Gastroesophageal sphincter (tissue), 4 donors: ENCODE measurements at places on chromosomes 3 and 15. TPM values are rescaled to one million over a fixed set of nuclear protein-coding genes. Genes with fewer than 3 reads are reported as not detected.

DNAJC13 gene
- 73.7 TPM for total RNA-seq

DNA sequence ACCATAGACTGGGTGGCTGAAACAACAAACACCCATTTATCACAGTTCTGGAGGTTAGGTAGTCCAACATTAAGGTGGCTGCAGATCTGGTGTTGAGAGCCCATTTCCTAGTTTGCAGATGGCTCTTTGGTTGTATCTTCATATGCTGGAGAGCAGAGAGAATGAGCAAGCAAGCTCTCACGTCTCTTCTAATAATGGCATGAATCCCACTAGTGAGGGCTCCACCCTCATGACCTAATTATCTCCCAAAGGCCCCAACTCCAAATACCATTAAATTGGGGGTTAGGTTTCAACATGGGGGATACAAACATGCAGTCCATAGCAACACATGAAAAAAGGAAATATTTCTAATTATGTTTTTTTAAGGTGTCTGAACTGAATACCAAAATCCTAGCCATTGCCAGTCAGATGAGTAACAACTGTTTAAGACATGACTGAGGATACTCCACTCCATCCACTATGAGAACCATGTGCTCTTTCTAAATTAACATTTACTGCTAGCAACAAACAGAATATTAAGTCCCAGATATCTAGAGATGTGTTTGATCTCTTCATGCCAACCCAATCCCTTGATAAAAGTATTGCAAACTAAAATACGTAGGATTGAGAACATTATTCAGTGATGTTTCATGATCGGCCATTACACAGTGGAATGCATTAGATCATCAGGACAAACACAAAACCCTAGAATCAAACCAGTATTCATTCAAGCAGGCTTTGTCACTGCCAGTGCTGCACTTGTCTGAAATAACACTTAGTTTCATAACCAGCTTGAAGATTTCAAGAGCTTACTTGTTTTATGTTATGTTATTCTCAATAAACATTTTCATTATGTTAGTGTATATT, 340.3 kb downstream of the SLC9A9 start:
- H3K36me3 ChIP-seq = no peaks in the 10 kb centered on the region
- H3K4me3 ChIP-seq = no peak overlapping the region
- ATAC-seq = peak; percentile 71
- H3K27ac ChIP-seq = no peak overlapping the region
- H3K4me1 ChIP-seq = no peaks in the 10 kb centered on the region

GRCh38 chr15:52379395-52380106, 83.9 kb upstream of the MYO5C start:
- no peak overlapping the region for H3K27ac ChIP-seq
- H3K27me3 ChIP-seq = no peaks in the 10 kb centered on the region
- no peaks in the 10 kb centered on the region for H3K36me3 ChIP-seq
- ATAC-seq = no peak

DNA sequence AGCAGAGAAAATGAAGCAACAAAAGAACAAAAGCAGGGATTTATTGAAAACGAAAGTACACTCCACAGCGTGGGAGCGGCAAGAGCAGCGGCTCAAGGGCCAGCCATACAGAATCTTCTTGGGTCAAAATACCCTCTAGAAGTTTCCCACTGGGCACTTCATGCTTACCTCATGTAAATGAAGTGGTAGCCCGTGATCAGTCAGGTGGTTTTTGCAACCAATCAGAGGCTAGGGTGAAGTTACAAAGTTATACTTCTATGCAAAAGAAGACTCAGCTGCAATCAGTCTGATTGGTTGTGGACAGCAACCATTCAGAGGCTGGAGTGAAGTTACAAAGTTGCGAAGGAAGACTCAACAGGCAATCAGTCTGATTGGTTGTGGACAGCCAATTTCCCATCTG, 37.8 kb upstream of the TRH start:
- no peaks in the 10 kb centered on the region for H3K4me1 ChIP-seq
- H3K27ac ChIP-seq = no peak overlapping the region
- peak; percentile 60 for ATAC-seq
- peak overlapping the region; percentile 36 for H3K4me3 ChIP-seq
- H3K27me3 ChIP-seq = peaks cover 5% of the 10 kb centered on the region

CCR4 gene
- not detected for total RNA-seq

DNA sequence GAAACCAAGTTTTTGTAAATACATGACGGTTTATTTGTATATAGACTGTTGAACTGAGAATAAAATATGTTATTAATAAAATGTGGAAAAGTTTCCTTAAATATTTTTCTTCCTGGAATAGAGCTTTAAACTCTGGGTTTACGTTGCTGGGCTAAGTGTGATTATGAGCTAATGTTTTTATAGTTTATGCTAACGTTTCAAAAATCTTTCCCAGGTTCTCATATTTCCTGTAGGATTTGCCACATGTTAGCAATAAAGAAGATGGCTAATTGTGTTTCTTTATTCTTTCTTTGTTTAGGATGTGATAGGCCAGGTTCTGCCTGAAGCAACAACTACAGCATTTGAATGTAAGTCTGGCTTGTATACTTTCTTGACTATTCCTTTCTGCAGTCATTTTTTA, 7.2 kb downstream of the MAP2K5 start:
- H3K27ac ChIP-seq = peak overlapping the region; percentile 60
- no peaks in the 10 kb centered on the region for H3K27me3 ChIP-seq
- no peak overlapping the region for H3K4me3 ChIP-seq
- ATAC-seq = no peak
- H3K36me3 ChIP-seq = peaks cover 47% of the 10 kb centered on the region

- ATAC-seq = no peak
- H3K27ac ChIP-seq = no peak overlapping the region
- no peak overlapping the region for H3K4me3 ChIP-seq
Observed at GRCh38 chr3:131174752-131175151, 148.1 kb downstream of the NEK11 start.

HMCES gene
- 29.4 TPM for total RNA-seq

DNA sequence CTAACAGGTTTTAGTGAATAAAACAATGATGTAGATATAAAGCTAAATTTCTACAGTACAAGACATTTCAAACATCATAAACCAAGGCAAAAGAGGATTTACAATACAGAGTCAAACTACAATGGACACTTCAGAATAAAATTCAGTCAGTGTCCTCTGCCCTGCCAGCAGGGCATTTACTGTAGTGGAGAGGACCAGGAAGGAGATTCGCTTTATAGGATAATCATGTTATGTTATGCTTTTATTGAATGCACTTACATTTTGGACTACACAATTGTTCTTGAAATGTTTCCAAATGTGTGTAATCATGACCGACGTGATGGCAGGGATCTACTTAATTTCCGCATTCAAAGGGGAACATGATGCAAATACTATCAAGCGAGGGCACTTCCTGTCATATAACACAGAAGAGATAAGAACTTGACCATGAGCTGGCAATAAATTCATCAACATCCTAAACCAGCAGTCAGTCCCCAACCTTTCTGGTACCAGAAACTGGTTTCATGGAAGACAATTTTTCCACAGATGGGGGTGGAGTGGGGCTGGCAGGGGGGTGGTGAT, 925.6 kb downstream of the FHIT start:
- H3K27me3 ChIP-seq = no peaks in the 10 kb centered on the region
- H3K4me3 ChIP-seq = no peak overlapping the region
- H3K4me1 ChIP-seq = no peaks in the 10 kb centered on the region
- no peak overlapping the region for H3K27ac ChIP-seq
- ATAC-seq = no peak

CCNB2 gene
- total RNA-seq = not detected

- no peak overlapping the region for H3K4me3 ChIP-seq
- no peaks in the 10 kb centered on the region for H3K36me3 ChIP-seq
- no peak for ATAC-seq
- H3K4me1 ChIP-seq = no peaks in the 10 kb centered on the region
- no peak overlapping the region for H3K27ac ChIP-seq
- H3K27me3 ChIP-seq = no peaks in the 10 kb centered on the region
Observed at GRCh38 chr3:161852744-161853143, 356.1 kb downstream of the OTOL1 start.

GRCh38 chr3:136885357-136886213, 23.6 kb downstream of the NCK1 start:
- H3K27ac ChIP-seq = no peak overlapping the region
- H3K27me3 ChIP-seq = no peaks in the 10 kb centered on the region
- peaks cover 12% of the 10 kb centered on the region for H3K4me1 ChIP-seq
- no peak for ATAC-seq

- no peaks in the 10 kb centered on the region for H3K36me3 ChIP-seq
- no peaks in the 10 kb centered on the region for H3K27me3 ChIP-seq
- peaks cover 12% of the 10 kb centered on the region for H3K4me1 ChIP-seq
- no peak for ATAC-seq
- H3K27ac ChIP-seq = no peak overlapping the region
Observed at GRCh38 chr3:141335531-141336061, 32.7 kb upstream of the ZBTB38 start.

TM6SF1 gene
- total RNA-seq = 3.4 TPM

UTS2B gene
- not detected for total RNA-seq

ARL8B gene
- 59.9 TPM for total RNA-seq

CLDN18 gene
- not detected for total RNA-seq

- H3K27ac ChIP-seq = peak overlapping the region; percentile 76
- peak overlapping the region; percentile 48 for H3K4me3 ChIP-seq
- peak; percentile 21 for ATAC-seq
- H3K27me3 ChIP-seq = no peaks in the 10 kb centered on the region
- H3K4me1 ChIP-seq = peaks cover 11% of the 10 kb centered on the region
Observed at GRCh38 chr3:177357352-177358090, 160.2 kb upstream of the TBL1XR1 start.

- ATAC-seq = no peak
- H3K27me3 ChIP-seq = no peaks in the 10 kb centered on the region
- H3K4me3 ChIP-seq = no peak overlapping the region
- no peak overlapping the region for H3K27ac ChIP-seq
- no peaks in the 10 kb centered on the region for H3K4me1 ChIP-seq
- H3K36me3 ChIP-seq = no peaks in the 10 kb centered on the region
Observed at GRCh38 chr15:98241032-98241554, 280.6 kb downstream of the ARRDC4 start.

DNA sequence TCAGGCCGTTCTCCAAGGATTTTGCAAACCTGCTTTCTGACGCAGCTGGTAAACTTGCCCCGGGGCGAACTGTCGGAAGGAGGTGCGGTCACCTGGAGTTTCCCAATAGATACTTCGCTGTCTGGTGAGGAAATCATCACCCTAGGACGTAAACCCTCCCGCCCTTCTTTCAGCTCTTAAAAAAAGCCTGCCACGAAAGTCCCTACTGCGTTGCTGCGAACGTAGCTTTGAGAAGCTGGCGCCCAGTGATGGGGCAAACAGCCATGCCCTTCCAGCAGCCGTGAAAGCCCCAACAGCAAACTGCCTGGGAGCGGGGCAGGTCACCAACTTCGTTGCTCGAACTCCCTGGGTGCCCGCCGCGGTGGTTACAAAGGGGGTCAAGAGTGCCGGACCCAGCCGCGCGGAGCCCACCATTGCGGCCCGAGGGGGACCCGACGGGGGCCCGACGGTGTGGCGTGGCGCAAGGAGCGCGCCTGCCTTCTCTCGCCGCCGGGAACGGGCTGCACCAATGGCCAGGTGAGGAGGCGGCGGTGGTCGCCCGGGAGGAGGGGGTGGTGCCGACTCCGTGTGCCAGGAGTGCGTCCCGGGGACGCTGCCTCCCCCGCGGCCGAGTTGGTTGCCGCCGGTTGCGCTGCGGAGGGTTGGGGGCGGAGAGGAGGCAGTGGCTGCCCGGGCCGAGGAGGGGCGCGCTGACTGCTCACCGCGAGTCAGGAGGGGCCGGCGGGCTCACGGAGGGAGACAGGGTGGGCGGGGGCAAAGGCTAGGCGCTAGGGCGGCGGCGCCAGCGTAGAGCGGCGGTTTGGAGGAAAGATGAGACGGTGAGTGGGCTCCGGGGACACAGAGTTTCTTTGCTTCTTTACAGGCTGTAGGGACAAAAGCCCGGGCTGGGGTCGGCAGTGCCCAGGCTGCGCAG, at the start of gene PHLDB2:
PHLDB2 (plus strand) TSS at position 205 of the 913 bp plus-strand sequence. CDS start 24,813 bp downstream, outside the sequence.
- no peaks in the 10 kb centered on the region for H3K36me3 ChIP-seq
- peak within 1 kb of the TSS; percentile 99 for H3K27ac ChIP-seq
- no peaks in the 10 kb centered on the region for H3K27me3 ChIP-seq
- peaks cover 12% of the 10 kb centered on the region for H3K4me1 ChIP-seq
- ATAC-seq = peak; percentile 83

DNA sequence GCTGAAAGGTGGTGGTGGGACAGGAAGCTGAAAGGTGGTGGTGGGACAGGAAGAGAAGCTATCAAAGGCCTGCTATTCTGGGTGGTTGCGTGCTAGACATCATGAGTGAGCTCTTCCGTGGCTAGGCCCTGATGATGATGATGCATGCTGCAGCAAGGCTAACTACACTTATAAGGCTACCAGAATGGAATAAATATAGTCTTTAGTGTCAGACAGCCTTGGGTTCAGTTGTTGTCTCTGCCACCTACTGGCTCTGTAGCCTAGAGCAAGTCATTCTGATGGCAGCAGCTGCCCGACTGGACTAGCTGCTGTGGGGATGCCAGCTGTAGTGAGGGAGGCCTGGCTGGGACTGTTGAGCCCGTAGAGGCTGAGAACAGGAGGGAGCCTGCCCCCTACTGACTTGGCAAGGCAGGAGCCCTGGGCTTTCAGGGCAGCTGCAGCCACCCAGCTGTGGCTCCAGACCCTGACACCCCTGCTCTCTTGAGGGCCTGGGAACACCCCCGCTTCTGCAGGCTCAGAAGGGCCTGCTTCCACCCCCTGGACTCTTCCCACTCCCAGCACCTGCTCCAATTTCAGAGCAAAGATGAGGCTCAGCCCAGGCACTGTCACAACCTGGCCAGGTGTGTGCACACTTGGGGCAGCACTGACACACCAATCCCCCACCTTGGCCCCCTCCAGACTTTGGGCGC, 21.4 kb upstream of the ZBED2 start:
- H3K36me3 ChIP-seq = no peaks in the 10 kb centered on the region
- H3K27me3 ChIP-seq = no peaks in the 10 kb centered on the region
- ATAC-seq = no peak
- no peak overlapping the region for H3K4me3 ChIP-seq
- H3K4me1 ChIP-seq = no peaks in the 10 kb centered on the region
- H3K27ac ChIP-seq = no peak overlapping the region

TIMP4 gene
- total RNA-seq = 16.5 TPM

- H3K4me1 ChIP-seq = peaks cover 11% of the 10 kb centered on the region
- ATAC-seq = peak; percentile 16
- no peaks in the 10 kb centered on the region for H3K36me3 ChIP-seq
- H3K27ac ChIP-seq = no peak overlapping the region
- H3K27me3 ChIP-seq = no peaks in the 10 kb centered on the region
Observed at GRCh38 chr15:77527831-77528231, 104.9 kb downstream of the LINGO1 start.

- no peaks in the 10 kb centered on the region for H3K27me3 ChIP-seq
- no peak for ATAC-seq
- no peak overlapping the region for H3K27ac ChIP-seq
- no peak overlapping the region for H3K4me3 ChIP-seq
- H3K36me3 ChIP-seq = no peaks in the 10 kb centered on the region
- H3K4me1 ChIP-seq = no peaks in the 10 kb centered on the region
Observed at GRCh38 chr3:171896316-171896715, 53.2 kb downstream of the TMEM212 start.
